ENCODE measurements at places on chromosomes 2 and 18.

DNA sequence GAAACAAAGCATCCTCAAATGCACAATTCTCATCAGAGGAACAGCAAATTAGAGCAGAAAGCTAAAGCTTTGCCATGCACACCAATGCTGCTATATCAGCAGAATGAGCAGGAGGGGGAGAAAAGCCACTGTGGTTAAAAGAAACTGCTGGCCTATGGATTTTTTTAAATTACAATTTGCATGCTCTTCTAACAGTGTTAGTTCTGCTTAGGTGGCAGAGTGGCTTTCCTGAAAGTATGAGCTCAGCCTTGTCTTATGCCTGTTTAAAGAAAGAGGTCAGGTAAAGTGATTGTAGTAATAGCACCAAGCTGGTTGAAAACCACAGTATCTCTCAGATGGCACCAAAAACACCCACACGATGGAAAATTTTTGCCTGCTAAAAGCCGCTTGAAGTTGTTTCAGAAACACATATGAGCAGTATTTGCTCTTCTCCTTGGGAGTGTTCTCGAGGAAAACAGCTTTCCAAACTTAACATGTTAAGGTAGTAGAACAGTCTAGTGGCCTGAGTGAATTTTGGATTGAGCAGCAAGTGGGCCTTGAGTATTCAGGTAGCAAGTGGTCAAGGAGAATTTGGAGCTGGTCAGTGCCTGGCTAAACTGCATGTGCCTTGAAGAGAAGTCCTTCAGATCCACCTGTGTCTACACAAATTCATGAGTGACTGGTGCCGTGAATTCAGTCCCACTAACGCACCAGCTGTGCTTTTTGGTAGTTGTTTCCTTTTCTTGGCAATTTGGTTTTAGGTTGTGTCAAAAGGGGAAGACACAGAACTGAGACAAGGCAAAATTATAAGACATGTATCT is 19.6 kb upstream of the NDUFV2 start:
- DNase-seq = no peak

GRCh38 chr2:20638646-20639430 is 12.1 kb downstream of the HS1BP3 start:
- DNase-seq = no peak

GRCh38 chr18:28147674-28148171 is 29.2 kb downstream of the CDH2 start:
- DNase-seq = no peak

DNA sequence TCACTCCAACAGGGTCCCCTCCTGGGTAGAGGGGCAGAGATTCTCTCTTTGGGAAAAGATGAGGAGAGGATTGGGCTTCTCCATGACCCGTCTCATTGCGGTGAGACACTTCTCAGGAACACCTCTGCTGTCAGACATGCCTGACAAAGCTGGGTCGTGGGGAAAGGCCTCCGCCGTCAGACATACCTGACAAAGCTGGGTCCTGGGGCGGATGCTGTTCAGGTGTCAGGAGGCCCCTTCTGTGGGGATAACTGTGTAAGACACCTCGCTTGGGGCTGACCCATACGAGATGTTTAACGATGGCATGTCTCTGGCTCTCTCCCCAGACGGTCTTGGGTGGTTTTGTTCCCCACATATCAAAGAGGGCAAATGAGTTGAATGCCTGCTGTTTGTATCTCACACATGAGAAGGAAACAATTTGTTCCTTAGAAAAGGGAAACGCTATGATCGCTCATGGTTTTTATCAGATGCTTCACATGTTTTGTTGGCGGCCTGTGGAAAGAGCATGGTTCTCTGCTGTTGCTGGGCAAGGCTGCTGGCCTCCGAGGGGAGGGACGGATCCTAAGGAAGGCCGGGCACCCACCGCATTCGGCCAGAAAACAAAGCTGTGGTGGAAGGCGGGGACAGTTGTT is 40.8 kb upstream of the PXDN start:
- no peak for DNase-seq

GRCh38 chr2:204337638-204338037 is 207.6 kb upstream of the PARD3B start:
- no peak for DNase-seq

- no peak for DNase-seq
Measured at GRCh38 chr2:225025917-225026571, 16.2 kb downstream of the DOCK10 start.

DNA sequence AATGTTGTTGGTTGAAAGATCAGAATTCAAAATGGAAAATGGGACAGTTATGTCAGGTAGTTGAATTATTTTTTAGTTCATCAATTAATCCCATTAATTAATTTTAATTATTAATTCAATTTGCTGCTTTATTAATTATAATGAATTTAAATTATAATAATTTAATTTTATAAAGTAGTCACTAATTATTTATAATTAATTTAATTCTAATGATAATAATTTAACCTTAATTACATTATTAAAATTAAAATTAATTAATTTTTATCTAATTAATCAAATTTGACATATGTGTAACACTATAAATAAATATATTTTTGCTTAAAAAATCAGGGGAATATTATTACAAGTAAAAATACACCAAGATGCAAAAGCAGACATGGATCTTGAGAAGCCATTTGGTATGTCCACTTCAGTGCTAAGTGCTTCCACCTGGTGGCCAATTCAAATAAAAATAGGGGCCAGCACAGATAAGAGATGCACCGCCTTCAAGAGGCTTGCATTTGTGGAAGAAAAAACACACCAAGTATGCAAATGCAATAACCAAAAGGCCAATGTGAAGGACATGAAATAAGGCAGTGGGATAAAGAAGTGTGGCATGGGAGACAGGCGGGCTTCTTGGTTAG is 73.2 kb downstream of the MBP start:
- DNase-seq = no peak

- no peak for DNase-seq
Measured at GRCh38 chr18:22737054-22737453, 196.1 kb upstream of the RBBP8 start.

DNA sequence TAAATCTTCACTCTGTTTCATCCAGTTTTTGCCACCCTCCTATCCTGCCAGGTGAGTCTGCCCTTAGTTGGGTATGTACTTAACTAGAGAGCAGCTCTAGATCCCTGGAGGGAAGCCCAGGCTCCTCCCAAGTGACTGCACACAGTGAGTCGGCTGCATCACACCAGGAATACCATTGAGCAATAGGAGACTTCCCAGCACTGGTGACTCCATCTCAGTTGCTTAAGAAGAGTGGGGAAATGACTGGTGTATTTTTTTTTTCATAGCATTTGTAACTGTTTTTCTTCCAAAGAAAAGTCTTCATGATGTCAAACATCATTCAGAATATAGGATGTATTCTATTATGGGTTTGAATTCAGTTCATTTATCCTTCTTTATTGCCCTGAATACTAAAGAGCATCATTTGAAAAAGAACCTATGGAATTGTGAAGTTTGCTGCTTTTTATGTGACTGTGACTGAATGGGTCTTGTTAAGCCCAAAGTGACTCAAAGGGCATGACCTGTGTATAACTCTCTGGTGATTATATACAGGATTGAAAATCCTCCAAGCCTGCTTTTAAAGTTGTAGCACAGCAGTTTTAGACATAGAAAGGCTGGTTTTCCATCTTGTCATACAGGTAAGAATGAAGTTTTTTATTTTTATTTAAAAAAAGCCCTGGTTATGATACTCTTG is 84.3 kb downstream of the MAP3K20 start:
- no peak for DNase-seq
